RPMI7951 (cell line): ENCODE measurements at places on chromosomes 1 and 21.

DNA sequence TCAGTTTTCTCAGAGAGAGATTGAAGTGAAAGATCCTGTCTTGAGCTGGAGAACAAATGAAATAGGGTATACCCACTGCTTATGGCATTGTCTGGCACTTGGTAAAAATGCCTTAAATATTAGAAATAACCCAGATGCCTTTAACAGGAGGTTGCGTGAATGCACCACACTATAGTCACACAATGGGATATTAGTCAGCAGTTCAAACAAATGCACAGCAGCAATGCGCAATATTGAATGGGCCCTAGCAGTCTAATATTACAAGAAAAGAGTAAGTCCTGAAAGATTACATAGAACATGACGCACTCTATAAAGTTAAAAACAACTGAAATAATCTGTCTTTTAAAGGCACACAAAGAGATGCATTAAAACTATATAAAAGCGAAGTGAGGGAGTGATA is 161.1 kb downstream of the EDEM3 start:
- no peak for DNase-seq

GRCh38 chr21:40660461-40660860 is 186.5 kb downstream of the DSCAM start:
- DNase-seq = no peak

DNA sequence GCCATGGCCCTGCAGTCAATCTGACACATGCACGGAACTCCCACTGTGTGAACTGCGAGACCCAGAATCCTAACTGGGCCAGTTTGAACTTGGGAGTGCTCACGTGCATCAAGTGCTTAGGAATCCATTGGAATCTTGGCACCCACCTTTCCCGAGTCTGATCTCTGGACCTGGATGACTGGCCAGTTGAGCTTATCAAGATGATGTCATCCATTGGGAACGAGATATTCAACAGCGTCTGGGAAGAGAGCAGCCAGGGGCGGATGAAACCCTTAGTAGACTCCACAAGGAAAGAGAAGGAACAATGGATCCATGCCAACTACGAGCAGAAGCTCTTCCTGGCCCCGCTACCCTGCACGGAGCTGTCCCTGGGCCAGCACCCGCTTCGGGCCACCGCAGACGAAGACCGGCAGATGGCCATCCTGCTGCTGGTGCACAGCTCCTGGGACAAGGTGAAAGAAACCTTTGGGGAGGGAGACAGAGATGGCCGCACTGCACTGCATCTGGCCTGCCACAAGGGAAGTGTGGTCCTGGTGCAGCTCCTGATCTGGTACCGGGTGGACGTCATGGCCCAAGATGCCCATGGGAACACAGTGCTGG is 3.1 kb upstream of the TDRD5 start:
- DNase-seq = no peak

DNA sequence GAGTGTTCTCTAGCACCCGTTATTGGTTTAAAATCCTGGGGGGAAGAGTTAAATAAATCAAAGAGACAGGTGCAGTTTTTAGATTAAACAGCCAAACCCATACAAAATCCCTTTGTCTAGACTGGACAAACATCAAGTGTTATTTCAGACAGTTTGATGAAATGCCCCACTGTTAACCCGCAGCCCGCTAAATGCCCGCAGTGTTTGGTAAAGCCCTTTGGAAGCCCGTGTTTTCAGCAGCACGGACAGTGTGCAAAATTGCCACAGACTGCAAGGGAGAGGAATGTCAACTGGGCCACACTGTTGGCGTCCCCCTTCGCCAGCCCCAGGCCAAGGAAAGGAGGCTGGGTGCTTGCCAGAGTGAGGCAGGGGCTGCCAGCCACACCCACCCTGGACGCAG is 26.6 kb downstream of the AJAP1 start:
- DNase-seq = no peak

DNA sequence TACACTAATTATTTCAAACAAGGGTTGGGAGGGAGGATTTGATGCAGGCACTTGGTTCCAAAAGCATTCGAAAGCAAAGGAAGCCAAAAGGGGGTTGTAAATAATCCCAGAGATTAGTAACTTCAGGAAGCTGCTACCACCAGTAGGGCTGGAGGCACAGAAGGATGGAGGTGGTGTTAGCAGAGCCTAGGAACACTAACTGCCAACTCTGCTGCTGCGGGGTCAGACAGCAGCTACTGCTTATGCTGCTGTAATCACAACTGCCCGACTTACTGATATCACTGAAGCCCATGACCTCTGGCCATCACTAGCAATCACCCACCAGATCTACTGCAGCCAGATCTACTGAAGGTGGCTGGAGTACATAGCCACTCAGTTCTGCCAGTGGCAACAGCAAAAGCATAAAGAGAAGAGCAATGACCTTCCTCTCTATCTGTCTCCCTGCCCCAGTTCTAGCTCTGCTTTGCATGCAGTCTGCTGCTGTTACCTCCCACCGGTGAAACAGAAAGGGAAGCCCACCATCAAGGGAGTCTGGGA is 408.5 kb downstream of the PLPP3 start:
- DNase-seq = no peak
